ENCODE measurements at places on chromosomes 11 and 22.

DNA sequence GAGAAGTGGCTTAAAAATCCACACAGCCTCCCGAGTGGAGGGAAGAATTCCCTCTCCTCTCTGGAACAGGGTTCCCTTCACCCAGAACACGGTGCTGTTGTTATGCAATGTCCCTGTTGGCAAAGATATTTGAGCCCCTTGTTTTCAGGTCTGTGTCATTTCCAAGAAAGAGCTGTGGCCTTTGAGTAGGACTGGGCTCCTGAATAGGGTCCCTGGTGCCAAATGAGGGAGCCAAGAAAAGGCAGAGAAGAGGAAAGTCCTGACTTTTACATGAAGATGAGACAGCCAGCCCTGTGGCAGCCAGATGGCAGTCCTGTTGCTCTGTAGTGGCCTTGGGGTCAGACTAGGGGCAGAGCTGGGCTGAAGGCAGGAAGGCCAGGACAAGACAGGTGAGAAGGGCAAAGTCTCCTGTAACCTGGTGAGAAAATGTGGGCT, 51.2 kb upstream of the ELF5 start:
- DNase-seq, result no peak

DNA sequence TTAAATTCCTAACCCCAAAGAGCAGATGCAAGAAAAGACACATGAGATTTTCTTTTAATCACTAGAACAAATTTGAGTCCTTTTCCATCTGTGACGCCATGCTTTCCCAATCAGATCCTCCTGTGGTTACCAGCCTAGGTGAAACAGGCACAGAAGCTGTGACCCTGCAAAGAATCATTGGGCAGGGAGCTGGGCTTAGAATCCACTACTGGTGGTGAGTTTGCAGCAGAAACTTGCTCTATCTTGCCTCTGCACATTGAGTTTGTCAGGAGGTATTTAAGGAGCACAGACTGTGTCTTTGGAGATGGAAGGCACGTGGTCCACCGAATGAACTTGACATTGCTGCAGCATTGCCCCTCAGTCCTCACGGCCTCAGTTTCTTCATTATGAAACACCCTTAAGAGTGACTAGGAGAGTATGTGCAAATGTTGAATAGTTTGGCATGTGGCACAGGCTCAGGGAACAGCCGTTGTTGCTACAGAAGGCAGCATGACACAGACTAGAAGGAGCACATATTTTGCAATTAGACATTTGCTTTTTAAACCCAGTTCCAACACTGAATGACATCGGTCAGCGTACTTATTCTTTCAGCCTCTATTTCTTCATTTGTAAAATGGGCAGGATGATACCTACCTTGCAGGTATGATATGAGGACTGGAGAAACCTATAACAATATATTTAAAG, 127.6 kb downstream of the DBX1 start:
- no peak for DNase-seq

DNA sequence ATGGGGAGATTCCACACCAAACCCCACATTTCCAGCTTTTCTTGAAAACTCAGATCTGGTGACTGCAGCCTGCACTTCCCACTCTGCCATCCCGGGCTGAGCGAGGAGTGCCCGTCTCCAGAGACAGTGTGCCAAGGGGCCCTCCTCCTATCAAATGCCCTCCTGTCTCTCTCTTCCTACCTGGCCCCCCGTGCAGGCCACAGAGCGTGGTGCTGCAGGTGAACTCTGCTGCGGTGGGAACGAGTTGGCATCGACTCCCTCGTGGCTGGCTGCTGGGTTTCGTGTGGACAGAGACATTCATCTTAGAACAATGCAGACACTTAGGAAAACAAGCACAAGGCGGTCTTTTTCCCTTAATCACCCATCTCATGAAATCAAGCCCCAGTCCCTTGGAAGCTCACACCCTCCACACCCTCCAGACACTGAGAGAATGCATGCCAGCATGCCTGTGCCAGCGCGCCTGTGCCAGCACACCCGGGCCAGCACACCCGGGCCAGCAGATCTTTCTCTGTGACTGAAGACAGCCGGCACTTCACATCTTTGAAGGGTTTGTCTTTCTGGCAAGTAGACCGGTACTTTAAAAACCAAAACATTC, 65.0 kb downstream of the PARVB start:
- DNase-seq, result peak; percentile 30

- peak; percentile 77 for DNase-seq
Measured at GRCh38 chr11:65491614-65492386, 7.0 kb upstream of the MALAT1 start.

DNA sequence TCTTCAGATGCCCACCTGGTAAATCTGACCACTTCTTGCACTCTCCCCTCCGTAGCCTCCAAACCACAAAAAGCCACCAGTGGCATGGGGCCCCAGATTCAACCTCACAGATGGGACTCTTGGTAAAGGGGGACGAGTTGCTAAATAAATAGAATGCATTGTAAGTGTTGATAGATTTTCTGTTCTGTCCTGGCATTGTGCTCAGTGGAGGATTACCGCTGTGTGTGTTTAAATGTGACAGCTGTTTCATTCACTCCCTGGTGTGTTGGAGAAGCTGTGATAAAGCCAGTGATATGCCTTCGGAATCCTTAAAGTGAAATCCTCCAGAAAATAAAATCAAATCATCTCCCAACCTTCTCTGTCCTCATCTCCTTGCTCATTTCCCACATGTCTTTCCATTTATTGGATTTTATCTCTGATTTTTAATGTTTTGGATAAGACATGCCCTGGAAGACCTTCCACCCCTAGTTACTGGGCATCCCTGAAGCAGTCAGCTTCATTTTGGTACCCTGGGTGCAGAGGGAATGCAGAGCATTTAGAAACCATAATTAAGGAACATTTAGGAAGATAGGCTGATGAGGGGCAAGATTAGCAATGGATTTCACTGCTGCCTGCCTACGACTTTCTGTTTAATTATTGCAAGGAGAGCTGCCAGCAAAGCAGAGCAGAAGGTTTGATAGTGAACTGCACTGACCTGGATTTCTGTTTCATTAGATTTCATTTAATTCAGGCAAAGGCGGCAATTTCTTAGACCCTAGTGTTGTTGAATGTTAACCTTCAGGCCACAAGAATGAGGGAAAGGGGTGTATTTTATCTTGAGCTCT, 460.9 kb upstream of the KIRREL3 start:
- no peak for DNase-seq

Data from AG09319 (cell line).